Esophagus mucosa (tissue), 1 donor: ENCODE measurements at places on chromosomes 1 and 21. TPM values are rescaled to one million over a fixed set of nuclear protein-coding genes. Genes with fewer than 3 reads are reported as not detected.

SFPQ gene
- 116 TPM for total RNA-seq

GRCh38 chr1:156874572-156875340, 14.1 kb downstream of the NTRK1 start:
- ATAC-seq, result no peak

- no peak for ATAC-seq
Observed at GRCh38 chr1:145961109-145961424, 3.2 kb upstream of the LIX1L start.

DNA sequence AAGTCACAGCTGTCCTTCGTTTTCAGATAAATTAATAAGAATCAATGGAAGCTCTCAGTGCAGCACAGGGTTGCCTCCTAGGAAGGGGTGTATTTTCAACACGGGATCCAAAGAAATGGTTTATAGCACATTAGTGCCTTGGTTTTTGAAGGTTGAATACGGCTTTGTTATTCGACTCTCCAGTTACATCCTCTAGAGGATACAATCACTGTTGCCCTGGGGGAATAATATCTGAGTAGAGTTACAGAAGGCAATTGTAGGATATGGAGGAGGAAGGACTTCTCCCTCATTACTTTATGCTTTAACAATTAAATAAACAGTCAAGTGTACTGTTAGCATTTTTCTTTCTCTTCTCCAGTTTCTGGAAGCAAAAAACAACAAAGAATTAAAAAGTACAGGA, 14.3 kb upstream of the ZNF326 start:
- no peak for ATAC-seq

PLPPR5 gene
- total RNA-seq, result not detected

GRCh38 chr1:5802606-5803005, 189.6 kb downstream of the NPHP4 start:
- no peak for ATAC-seq

MYOG gene
- not detected for total RNA-seq
